Stimulated activated CD4-positive, alpha-beta T cell treated with anti-CD3 and anti-CD28 coated beads, Interleukin-1b, Interleukin-23, amount 100 ng/mL, for 1 hour (primary cell): ENCODE measurements at places on chromosomes 7 and 10.

GRCh38 chr7:101691822-101692384, 62.8 kb upstream of the MYL10 start:
- DNase-seq, result no peak

- DNase-seq, result no peak
These were observed 19.0 kb downstream of the TFEC start for GRCh38 chr7:116011584-116011983.

GRCh38 chr7:131293018-131293417, 34.7 kb upstream of the MKLN1 start:
- no peak for DNase-seq

DNA sequence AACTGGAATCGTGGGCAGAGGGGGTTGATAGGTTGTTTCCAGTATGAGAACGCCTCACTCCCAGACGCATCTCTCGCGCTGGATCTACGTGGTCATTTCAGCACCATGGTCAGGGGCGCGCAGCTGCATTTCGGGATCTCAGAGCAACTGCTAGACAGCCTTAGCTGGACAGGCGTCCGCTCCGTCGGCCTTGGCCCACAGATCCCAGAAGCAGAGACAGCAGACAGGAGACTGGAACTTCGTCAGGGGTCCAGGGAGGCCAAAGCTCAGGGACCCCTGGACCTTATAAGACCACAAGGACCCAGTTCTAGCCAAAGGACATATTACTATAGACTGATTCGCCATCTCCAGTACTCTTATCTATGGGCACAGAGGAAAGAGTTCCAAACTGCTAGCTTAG, 5.3 kb downstream of the NEUROG3 start:
- DNase-seq, result no peak

DNA sequence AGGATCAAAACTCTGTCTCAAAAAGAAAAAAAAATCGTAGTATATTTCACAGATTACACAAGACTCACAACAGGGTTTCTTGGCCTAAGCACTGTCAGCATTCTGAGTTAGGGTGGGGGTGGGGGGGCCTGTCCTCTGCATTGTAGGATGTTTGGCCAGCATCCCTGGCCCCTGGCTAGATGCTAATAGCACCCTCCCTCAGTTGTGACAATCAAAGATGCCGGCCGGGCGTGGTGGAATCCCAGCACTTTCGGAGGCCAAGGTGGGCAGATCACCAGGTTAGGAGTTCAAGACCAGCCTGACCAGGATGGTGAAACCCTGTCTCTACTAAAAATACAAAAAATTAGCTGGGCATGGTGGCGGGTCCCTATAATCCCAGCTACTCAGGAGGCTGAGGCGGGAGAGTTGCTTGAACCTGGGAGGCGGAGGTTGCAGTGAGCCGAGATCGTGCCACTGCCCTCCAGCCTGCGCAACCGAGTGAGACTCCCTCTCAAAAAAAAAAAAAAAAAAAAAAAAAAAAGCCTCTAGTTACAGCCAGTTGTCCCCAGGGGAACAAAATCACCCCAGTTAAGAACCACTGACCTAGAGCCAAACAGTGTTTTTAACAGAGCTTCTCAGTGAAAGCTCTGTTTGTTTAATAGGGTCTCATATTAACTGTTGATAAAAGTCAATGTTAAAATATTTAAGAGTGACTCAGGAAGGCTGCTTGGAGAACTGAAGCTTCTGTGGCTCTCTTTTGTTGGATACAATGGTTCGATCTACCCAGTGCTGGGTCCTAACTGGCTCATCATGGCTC, 161.0 kb upstream of the FAM171A1 start:
- DNase-seq, result no peak

DNA sequence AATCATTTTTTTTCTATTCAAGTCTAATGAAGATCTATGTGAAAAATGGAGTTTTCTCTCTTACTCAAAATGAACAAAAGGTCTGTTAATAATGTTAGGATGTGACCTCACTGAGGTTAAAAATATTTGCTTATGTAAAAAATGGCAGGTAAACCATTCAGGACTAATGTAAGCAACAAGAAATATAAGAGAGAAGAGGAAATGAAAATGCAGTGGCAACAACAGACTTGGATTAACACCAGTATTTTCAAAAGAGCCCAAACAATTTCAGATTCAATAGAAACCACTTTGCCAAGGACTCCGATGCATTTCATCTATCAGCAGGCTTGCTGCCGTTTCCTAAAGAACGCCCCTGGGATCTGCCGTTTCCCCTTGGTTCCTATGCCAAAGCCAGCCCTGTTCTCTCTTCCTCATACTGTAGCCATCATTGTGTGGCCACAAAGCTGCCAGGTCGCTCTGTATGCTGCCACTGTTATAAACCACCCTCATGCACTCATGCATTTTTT, 66.4 kb downstream of the MTURN start:
- no peak for DNase-seq

GRCh38 chr10:122461367-122461728, at the start of gene HTRA1:
HTRA1 (plus strand) TSS chr10:122461553; CDS start chr10:122461653, 100 bp downstream.
- no peak for DNase-seq

GRCh38 chr7:100476101-100476780, 2.8 kb downstream of the TSC22D4 start:
- no peak for DNase-seq

- no peak for DNase-seq
These were observed 100.9 kb downstream of the FOXL3 start for GRCh38 chr7:390761-391410.

GRCh38 chr10:26697163-26697921, at the start of gene PDSS1:
PDSS1 (plus strand) TSS chr10:26697701; CDS start chr10:26697712, 11 bp downstream.
- no peak for DNase-seq

DNA sequence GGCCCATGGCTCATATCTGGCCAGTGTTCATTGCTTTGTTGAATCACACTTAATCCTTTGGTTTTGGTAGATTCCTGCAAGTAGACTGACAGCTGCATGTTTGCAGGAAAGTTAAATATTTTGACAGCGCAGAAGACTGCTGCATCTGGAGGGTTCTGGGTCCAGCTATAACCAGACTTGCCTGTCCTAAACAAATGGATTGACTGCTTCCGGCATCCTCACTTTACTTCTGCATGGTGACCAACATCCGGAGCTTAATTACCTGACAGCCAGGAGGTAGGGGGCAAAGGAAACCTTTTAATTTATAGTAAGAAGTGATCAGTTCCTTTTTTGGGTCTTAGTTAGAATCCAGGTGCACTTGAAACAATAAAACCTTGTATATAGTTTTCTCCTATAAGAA, 263.3 kb downstream of the SNX10 start:
- DNase-seq, result no peak

- DNase-seq, result no peak
These were observed 16.7 kb downstream of the LRRN3 start for GRCh38 chr7:111107579-111107978.

- DNase-seq, result peak; percentile 97
These were observed at the start of gene BNIP3 for GRCh38 chr10:131981429-131982184. BNIP3 (minus strand) TSS chr10:131981923; CDS start chr10:131981806, 117 bp downstream.

GRCh38 chr10:130809761-130810515, 501.6 kb downstream of the TCERG1L start:
- DNase-seq, result no peak

- no peak for DNase-seq
These were observed 132.5 kb upstream of the UNC5B start for GRCh38 chr10:71079761-71080380.

DNA sequence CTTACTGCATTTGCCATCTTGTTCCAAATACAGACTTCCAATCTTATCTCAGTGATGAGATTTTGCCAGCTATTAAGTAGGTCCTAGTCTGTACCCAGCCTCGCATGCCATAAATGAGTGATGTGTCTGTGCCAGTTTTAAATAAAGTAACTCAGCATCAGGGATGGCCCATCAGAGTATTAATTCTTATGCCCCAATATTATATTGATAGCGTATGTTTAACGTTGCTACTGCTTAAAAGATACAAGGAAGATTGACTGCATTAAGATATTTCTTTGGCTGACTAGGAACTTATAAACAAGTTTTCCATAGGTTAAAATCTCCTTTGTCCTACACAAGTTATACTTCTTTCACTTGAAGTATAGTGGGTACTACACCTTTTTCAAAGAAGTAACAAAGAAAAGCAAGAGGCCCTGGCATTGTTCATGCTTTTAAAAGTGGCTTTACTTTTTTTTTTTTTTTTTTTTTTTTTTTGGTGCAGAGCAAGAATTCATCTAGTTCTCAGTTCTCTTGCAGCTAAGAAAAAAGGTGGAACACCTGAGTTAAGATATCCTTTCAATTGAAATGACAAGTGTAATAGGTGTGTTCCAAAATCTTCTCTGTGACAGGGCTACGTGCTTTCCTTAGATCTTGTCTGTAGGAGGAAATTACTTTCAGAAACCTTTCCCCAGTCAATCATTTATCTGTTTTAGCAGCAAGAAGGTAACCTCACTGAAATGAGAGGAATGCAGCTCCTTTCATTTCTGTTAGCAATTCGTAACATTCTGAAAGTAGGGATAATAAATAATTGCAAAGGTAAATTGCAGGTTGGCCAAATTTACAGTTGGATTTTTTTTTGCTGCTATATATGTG, 245.0 kb downstream of the CELF2 start:
- no peak for DNase-seq

- DNase-seq, result no peak
These were observed 49.4 kb downstream of the AKR1D1 start for GRCh38 chr7:138125598-138126111.

DNA sequence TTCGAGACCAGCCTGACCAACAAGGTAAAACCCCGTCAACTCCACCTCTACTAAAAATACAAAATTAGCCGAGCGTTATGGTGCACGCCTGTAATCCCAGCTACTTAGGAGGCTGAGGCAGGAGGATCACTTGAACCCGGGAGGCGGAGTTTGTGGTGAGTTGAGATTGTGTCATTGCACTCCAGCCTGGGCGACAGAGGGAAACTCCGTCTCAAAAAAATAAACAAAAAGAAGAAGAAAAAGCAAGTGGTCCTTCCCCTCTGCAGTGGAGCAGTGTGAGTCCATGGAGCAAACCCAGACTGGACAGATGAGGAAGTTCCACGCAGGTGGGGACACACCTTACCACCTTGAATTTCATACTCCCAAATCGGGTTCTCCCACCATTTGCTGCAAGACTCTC, 13.1 kb upstream of the SERPINE1 start:
- no peak for DNase-seq

- DNase-seq, result no peak
These were observed 113.4 kb upstream of the RAB18 start for GRCh38 chr10:27390681-27391080.

GRCh38 chr7:87476179-87476557, 688 bp upstream of the ABCB4 start:
- no peak for DNase-seq

GRCh38 chr10:90274721-90275468, 573.5 kb downstream of the KIF20B start:
- DNase-seq, result no peak

GRCh38 chr7:70000737-70001348, 402.6 kb downstream of the AUTS2 start:
- DNase-seq, result no peak

DNA sequence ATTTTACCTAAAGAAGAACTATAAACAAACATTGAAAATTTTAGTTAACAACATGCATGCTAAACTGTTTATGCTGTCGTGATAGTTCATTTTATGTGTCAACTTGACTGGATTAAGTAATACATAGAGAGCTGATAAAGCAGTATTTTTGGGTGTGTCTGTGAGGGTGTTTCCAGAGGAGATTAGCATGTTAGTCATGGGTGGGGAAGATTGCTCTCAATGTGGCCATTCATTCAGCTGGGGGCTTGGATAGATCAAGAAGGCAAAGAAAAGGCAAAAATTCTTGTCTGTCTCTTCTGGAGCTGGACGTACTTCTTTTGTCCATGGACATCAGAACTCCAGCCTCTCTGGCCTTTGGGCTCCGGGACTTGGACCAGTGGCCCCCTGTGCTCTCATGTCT, 172.9 kb upstream of the SEMA3E start:
- DNase-seq, result no peak

GRCh38 chr10:89035461-89035860, 44.9 kb downstream of the FAS start:
- DNase-seq, result no peak

- no peak for DNase-seq
These were observed 98.7 kb downstream of the POLL start for GRCh38 chr10:101489355-101489754.

DNA sequence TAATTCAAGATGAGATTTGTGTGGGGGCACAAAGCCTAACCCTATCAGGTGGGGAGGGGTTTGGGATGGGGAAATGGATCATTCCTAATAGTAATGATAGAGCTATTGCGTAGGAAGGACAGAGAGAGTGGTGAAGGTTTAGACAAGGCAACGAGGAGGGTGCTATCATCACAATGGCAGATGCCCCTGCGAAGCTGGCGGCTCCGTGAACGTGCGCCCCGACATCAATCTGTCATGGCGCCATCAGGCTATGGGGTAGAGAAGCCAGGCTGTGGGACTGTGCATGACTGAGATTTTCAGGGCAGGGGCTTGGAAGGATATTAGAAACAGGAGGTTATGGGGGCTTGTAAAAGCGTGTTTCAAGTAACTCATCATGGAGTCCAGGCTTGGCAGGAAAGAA, 157.6 kb downstream of the ITGA8 start:
- DNase-seq, result no peak

DNA sequence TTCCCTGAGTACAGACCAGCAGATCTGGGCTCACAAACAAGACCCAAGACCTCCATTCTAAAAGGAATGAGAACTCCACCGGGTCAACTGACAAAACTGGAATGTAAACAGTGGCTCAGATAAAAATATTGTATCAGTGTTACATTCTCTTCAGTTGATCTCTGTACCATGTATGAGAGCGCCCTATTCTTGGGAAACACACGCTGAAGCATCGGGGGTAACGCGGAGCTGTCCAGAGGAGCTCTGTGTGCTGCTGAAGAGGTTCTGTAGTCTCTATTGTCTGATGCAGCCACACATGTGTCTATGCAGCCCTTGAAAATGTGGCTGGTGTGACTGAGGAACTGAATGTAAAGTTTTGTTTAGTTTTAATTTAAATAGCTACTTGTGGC, 39.7 kb downstream of the HIPK2 start:
- DNase-seq, result no peak

DNA sequence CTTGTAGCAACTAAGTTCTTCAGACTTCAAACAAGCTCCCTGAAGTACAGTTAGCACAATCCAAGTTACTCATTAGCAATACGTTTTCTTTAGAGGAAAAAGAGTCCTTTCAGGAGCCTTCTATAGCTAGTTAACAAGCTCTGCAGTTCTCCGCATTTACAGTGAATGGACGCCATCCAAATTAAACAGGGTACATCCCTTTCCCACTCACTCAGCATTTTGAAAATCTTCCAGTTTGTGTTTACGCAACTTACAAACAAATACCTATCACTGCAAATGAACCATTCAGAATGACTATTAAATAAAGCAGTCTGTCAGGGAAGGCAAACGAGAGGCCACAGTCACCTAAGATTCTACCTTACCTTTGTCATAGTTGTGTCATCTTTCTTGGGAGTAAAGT, 84.5 kb downstream of the RNF32 start:
- DNase-seq, result no peak

- DNase-seq, result no peak
These were observed 562.7 kb downstream of the GALNT17 start for GRCh38 chr7:71694665-71695064.

GRCh38 chr7:24341691-24342413, 57.9 kb downstream of the NPY start:
- no peak for DNase-seq

GRCh38 chr10:76550806-76551205, 1086.8 kb downstream of the KCNMA1 start:
- no peak for DNase-seq

- no peak for DNase-seq
These were observed 1.0 kb downstream of the PSMC2 start for GRCh38 chr7:103348452-103348851.
